ENCODE measurements at places on chromosomes 11 and 22.

GRCh38 chr11:74641905-74642304, 49.5 kb downstream of the POLD3 start:
- DNase-seq, result no peak

GRCh38 chr11:132818951-132819350, 713.4 kb downstream of the OPCML start:
- DNase-seq, result no peak

GRCh38 chr11:105673089-105673488, 63.2 kb downstream of the GRIA4 start:
- DNase-seq, result no peak

GRCh38 chr22:30874431-30875370, 93.9 kb downstream of the MORC2 start:
- DNase-seq, result no peak

DNA sequence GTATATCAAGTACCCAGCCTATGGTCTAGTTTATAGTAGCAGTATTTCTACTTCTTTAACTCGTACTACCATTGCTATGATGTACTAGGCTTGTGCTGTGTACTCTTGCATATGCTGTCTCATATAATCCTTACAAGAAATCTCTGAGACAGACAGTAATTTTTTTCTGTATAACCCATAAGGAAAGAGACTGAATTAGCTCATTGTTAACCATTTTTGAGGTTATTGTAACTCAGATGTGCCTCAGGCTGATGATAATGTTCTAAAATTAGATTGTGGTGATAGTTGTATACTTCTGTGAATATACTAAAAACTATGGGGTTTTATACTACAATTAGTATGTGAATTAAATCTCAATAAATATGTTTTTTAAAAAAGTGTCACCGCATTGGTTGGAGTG, 112.2 kb upstream of the RRM1 start:
- DNase-seq, result no peak

DNA sequence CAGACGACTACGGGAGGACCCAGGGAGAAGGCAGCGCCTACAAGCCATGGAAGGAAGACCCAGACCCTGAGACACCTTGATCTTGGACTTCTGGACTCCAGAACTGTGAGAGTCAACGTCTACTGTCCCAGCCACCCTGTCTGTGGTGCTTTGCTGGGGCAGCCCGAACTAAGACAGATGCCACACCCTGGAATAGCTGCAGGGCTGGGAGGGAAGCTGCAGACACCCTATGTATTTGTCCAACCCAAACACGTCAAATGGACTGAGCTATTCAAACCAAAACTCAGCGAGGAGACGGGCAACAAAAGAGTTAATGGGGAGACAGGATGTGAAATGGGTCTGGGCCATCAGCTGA, 169.3 kb downstream of the CTTN start:
- no peak for DNase-seq

- DNase-seq, result no peak
Measured at GRCh38 chr22:19290400-19291217, 910 bp downstream of the CLTCL1 start.

DNA sequence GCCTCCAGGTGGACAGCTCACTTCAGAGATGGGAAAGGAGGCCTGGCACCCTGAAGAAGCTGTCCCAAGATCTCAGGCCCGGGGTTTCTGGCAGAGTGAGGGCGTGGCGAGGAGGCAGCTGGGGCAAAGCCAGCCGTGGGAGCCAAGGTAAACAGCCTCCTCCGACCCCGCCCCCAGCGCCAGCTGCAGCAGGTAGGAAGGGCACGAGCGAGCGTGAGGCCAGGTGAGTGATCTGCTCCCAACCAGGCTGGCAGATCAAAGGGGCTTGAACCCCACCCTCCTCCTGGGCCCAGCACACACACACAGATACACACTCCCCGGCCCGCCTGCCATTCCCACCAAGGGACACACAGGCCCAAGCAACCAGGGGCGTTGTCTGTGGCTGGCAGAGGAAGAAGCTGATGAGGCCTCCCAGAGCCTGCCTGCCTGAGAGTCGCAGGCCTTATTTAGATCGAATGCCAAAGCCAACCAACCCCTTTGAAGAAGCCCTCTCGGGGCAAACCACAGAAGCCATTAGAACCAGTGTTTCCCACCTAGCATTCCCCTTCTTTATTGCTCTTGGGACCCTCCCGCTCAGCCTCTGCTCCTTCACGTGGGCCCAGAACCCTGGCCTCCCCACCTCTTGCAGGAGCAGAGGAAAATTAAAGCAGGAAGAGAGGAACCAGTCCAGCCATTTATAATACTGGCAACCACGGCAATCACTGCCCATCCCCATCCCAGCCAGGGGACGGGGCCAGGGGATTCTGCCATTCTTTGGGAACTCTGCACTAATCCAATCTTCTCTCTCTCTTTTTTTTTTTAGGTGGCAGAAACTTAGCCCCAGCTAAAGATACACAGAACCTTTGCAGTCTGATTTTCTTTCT, 5.0 kb downstream of the PDGFB start:
- DNase-seq, result no peak

GRCh38 chr11:124791626-124792341, 8.4 kb downstream of the MSANTD2 start:
- no peak for DNase-seq

DNA sequence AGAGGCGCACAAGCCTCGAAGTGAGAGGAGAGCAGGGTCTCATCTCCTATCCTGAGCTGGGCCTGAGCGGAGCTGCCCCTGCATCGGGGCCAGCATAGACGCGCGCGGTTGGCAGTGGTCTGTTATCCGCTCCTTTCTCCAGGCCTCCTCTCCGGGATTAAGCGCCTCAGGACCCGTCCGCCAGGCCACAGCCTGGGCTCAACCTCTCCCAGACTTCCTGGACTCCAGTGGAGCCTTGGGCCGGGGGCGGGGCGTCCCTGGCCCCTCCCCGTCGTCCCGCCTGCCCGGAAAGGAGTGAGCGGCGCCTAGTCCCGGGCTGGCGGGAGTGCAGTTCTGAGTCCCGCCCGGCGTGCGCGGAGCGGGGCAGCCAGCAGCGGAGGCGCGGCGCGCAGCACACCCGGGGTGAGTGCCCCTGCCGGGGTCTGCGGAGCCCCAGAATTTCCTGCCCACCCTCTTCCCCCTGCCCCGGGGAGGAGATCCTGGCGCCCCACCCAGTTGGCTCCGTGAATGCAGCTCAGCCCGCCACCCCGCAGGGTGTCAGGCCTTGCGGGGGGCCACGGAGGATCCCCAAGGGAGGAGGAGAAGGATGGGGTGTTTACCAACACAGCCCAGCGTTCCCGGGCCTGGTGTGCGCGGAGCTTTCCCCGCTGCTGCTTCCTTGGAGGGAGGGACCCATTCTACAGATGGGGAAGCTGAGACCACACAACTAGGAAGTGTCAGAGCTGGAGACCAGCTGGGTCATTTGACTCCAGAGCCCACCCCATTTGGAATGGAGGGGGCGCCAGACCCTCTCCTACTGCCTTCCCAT, at the start of gene TCIRG1:
TCIRG1 (plus strand) TSS at position 308 of the 808 bp plus-strand sequence. CDS start 2,247 bp downstream, outside the sequence.
- DNase-seq, result peak; percentile 67

DNA sequence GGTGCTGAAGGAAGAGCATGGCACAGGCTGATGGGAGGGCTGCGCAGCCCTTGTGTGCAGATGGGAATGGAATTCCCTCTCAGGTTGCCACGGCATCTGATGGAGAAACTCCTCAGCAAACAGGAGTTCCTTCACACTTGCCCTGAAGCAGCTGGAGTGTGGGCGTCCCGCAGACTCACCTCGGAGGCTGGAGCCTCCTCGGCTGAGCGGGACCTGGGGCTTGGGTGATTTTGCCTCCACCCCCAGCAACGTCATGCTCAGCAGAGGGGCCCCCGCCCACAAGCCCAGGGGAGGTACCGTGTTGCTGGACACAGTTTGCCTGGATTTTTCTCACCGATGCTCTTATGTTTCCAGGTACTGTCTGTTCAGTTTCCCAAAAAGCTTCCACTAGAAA, 63.4 kb downstream of the MYO7A start:
- no peak for DNase-seq

GRCh38 chr22:42214633-42215415, 55.6 kb downstream of the TCF20 start:
- no peak for DNase-seq

GRCh38 chr11:76313271-76313670, 67.7 kb downstream of the THAP12 start:
- DNase-seq, result no peak

GRCh38 chr11:73218830-73219215, 742 bp downstream of the P2RY2 start:
- no peak for DNase-seq

DNA sequence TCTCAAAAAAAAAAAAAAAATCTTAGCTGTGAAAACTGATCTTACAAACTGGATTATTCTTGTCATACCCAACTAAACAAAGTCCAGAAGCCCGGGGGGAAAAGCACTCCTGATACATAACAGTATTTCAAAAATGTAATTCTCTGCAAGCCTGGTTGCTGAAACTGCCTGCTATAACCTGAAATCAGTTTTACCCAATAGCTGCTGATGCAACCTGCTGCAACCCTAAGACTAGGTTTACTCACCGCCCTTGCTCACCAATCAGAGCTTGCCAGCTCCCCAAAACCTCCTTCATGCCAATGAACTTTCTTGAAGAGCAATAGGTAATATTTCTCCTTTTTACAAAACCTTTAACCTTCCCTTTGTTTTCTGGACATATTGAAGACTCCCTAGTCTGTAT, 12.4 kb downstream of the FGF19 start:
- no peak for DNase-seq

GRCh38 chr22:31291481-31292235, 630 bp downstream of the PIK3IP1 start:
- DNase-seq, result no peak

DNA sequence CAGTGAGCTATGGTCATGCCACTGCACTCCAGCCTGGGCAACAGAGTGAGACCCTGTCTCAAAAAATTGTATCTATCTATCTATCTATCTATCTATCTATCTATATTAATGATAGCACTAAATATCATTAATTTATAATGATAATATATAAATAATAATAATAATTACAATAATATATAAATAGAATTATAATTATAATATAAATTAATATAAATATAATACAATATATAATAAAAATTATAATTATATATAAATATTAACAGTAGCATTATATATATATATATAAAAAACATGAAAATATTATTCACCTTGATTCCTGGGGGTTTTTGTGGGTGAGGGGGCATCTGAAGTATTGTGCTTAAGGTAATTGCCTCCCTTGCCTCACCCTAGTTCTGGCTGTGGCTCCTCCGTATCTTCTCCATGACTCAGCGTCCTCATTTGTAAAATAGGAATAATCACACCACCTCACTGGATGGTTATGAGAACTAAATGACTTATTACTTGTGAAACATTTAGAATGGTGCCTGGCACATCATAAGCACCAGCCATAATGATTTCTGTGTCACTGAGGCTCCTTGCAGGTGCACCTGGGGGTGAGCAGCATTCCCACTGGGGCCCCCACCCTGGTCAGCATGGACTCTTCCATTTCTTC, 18.8 kb downstream of the RASD2 start:
- DNase-seq, result no peak

DNA sequence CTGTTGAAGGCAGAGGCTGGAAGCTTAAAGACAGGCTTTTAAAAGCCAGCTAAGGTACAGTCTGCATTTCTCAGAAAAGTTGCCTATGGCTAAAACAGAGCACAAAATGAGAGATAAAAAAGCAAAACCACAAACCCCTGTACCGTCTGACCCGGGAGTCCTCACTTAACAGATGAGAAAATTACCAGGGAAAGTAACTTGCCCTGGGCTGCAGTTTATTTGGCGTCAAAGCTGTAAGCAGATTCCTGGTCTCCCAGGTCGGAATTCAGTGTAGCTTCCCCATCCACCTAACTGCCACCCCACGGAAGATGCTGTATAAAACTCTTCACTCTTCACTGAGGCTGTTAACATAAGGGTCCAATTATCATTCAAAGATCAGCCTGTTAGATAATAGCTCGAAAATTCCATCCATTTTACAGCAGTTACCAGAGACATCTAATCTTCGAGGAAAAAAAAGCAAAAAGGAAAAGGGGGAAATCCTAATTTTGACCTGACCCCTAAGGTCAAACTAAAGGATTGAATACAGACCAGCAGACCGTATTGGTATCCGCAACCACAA, 1.5 kb downstream of the TCF20 start:
- DNase-seq, result no peak

DNA sequence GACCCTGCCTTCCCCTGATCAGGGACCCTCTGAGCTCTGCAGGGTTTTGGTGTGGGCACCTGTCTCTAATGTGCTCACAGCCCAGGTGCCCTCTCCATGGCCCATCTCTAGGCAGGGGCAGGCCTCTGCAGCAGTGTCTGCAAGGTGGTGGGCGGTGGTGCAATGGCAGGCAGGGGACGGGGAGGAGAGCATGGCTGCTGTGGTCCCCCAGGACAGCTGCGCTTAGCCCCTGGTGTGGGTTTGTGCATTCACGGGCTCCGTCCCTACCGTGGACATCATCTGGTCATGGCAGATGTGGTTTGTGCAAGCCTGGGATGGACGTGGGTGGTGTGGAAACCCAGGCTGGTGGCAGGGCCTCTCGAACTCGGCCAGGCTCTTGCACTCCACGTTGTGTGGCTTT, 443.1 kb downstream of the TBC1D22A start:
- DNase-seq, result no peak

- no peak for DNase-seq
Measured at GRCh38 chr11:125263268-125263790, 98.8 kb downstream of the PKNOX2 start.

DNA sequence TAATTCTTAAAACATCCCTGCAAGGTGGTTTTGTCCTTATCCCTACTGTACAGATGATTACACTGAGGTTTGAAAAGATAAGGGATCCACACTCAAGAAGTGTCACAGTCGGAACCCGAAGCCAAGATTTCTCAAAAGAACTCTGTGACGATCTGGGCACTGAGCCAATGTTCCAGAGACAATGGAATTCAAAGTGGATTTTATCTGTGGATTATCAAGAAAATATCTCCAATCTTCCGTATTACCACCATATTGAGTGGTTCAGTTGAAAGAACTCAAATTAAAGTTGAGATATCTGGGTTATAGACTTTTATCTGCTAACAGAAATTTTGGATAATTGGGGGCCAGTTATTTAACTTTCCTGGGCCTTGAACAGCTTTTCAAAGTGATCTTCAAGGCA, 100.0 kb upstream of the GRAMD1B start:
- DNase-seq, result no peak

DNA sequence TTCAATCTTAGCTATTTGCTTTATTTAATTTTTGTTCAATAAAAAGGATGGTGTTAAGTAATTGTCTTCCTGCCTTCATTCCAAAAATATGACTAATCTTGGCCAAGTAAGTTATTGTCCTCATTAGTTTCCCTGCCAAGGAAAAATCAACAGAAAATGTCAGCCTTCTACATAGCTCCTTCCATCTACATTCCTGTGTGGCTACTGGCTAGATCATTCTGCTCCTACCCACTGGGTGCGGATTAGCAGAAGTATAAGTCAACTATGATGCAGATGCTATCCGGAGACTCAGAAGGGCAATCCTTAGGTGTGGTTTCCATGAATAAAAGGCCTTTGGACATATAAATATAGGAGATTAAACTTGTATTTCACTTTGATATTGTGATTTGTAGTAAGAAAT, 154.4 kb downstream of the SBF2 start:
- no peak for DNase-seq

- no peak for DNase-seq
Measured at GRCh38 chr11:114099392-114100178, 40.1 kb downstream of the ZBTB16 start.

GRCh38 chr11:130892861-130893260, 23.4 kb downstream of the SNX19 start:
- no peak for DNase-seq

All from stimulated activated CD4-positive, alpha-beta T cell treated with anti-CD3 and anti-CD28 coated beads, Interleukin-4, amount 100 ng/mL, for 4 hours (primary cell).